Cardiac muscle cell (in vitro differentiated cells and primary cell): ENCODE measurements at places on chromosomes 3 and 15.
A peak's percentile ranks its signal among the peaks of the same experiment; 100 is the strongest.

- DNase-seq: no peak
These were observed 781 bp upstream of the NAALADL2 start for GRCh38 chr3:174858353-174858752.

DNA sequence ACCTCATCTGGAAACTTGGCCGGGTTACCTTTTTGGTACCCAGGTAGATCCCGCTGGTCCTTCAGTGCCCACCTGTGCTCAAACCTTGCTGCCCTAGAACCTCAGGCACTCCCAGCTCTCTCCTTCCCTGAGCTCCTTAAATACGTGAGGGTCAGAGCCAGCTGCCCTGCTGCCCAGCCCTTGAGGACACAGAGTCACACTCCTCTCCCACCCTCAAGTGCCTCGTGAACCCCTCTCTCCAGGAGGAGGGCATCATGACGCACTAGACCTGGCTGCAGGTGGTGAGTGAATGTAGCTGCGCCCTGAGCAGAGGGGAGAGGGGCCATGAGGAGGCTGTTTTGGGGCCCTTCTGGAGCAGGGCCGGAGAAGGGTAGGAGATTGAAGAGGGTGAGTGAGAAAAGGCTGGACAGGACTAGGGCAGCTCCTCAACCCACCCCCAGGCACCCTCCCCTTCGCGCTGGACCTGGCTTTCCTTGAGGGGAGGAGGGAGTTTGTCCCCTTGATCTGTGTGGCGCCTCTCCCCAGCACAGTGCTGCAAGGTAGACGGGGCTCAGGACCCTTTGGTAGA is 941 bp downstream of the SLC12A8 start:
- DNase-seq: no peak

DNA sequence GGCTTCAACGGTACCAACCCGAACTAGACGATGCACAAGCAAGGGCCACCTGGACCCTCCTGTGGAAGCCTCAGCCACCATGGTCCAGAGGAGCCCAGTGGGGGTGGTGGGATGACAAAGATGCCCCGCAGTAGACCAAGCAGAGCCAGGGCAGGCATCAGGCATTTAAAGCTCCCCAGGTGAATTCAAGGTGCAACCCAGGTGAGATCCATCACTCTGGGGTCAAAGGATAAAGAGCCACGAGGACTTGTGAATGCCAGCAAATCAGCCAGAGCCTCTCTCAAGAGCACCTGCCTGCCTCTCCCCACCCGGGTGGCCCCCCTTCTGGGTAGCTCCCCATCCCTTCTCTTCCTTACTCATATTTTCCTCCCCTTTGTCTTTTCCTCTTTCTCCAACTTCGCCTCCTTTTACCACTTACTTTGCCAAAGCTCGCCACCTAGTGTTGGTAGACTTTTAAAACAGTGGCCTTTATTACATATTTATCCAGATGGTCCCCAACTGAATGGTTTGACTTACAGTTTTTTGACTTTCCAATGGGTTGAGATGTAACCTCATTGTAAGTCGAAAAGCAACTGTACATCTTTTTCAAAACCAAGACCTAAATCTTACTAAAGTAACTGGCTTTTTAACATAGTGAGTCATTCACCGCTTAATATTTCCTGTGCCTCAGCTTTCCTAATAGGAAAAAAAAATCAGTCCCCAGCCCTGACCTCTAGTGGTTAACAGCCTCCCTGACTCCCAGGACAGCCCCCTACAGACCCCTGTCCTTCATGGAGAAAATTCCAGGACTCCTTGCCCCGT is 18.8 kb downstream of the PLA2G4F start:
- DNase-seq: peak; percentile 67

DNA sequence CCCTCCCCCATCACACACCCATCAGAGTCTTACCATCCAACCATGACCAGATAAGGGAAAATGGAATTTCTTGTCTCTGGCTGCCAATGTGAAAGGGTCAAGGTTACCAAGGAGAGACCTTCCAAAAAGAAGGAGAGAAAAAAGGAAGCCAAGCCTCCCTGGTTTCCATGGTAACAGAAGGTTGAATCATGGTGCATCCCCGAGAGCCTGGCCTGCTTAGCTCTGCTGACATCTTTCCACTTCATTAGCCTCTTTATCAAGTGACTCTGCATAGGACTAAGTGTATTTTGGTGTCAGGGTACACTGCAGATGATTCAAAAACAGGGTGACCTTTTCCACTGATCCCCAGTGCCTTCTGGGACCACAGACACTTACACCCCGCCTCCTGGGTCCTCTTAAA is 225.7 kb upstream of the PPP2R3A start:
- DNase-seq: no peak

- DNase-seq: no peak
These were observed 6.7 kb upstream of the ALCAM start for GRCh38 chr3:105360003-105360402.

- no peak for DNase-seq
These were observed 1.7 kb upstream of the LYSMD2 start for GRCh38 chr15:51739061-51739712.

- no peak for DNase-seq
These were observed 215.9 kb upstream of the PEX5L start for GRCh38 chr3:180252683-180253082.

DNA sequence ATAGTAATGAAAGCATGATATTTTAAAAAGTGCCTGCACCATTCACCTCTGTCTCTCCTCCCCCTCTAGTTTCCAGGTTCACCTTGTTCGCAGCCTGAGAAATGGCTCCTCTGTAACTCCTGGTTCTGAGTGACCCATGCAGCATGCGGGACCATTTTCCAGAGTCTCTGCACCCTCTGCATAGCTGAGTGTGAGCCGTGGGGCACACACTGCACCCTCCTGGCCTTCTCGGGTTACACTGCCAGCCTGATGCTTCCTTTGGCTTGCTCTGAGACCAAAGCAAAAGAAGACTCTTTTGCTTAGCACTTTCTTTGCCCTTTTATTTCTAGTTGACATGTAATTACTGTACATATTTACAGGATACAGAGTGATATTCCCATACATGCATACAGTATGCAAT is 287.3 kb downstream of the GABRG3 start:
- peak; percentile 34 for DNase-seq

- DNase-seq: no peak
These were observed 6.4 kb upstream of the TBC1D21 start for GRCh38 chr15:73866881-73867410.

GRCh38 chr3:119562307-119562961 is 3.0 kb upstream of the CD80 start:
- DNase-seq: no peak

DNA sequence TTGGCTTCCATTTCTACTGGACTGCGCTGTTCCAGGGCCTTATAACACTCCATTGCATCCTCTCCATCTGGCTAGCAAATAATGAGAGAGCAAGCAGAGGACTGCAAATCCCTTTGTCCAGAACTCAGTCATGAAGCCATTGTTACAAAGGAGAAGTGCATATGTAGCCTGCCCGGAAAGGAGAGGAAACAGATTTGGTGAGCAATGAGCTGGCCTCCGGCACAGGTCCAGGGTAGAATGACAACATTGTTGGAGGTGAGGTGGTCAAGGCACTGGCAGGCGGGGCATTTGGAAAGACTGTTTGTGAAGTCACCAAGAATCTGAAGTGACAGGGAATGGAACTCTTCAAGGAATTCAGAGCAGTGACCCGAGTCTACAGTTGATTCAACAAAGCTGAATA is 25.0 kb upstream of the ATP1B3 start:
- no peak for DNase-seq

DNA sequence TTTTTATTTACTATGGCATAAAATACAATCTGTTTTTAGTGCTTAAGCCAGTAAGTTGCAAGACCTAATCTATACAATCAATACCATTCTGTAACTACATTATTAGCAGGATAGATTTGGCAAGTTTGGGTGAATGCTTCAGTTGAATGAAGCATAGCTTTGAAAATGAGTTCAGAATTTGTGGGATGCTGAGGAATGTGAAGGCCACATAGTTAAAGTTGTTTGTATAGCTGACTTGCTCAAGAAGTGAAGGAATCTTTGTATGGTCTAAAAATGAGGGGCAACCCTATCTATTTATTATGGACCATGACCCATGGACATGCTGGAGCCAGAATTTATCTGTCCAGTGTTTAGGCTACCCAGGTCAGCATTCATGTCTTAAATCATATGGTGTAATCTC is 58.5 kb downstream of the CRYBG3 start:
- no peak for DNase-seq

GRCh38 chr3:59542276-59542675 is 492.5 kb upstream of the CFAP20DC start:
- no peak for DNase-seq

DNA sequence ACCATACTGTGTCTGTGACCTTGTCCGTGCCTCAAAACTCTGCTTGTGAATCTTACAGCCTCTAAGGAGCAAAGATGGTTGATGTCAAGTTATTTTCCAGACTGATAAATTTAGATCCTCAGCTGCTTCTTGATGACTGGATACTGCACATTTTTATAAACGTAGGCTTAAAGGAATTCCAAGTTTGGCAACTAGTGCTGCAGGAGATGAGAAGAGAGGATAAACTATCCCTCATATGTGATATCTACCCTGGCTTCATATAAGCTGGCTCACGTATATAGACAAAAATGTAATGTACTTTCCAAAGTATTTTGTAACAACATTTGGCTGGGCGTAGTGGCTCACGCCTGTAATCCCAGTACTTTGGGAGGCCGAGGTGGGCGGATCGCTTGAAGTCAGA is 89.6 kb downstream of the GMPS start:
- DNase-seq: peak; percentile 85

DNA sequence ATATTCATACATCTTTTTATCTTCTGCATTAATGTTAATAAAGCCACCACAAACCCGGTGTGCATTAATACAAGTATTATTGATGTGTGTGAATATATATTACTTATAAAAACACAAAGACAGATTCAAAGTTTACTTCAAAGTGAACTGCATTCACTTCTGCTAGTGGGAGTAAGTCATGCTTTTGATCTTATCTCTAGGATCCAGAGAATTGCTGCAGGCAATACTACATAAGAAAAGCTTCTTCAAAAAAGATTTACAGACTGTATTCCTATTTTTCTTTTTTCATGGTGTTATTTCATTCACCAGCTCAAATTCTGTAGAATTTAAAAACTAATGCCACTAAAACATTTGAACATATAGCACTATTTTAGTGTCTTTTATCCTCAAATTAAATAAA is 87.5 kb upstream of the CBLB start:
- DNase-seq: no peak

DNA sequence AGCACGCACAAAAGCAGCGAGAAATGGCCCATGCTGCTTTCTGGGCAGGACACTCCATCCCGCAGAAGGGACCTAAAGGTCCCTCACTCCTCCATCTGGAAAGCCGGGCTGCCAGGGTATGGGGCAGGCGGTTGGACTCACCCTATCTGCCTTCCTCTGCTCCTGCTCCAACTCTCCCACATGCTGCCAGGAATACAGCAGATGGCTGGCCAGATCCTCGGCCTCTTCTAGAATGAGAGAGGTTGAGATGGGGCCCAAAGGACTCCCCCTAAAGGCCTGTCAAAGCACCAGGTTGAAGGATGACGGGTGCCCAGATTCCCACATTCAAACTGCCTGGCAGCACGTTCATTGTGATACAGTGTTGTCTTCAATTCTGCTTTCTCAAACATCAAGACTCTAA is 85.1 kb upstream of the C2CD4B start:
- DNase-seq: no peak

GRCh38 chr3:4517643-4518311 is 24.6 kb downstream of the ITPR1 start:
- no peak for DNase-seq

- DNase-seq: no peak
These were observed 2.4 kb downstream of the ADAMTS9 start for GRCh38 chr3:64685331-64685799.

DNA sequence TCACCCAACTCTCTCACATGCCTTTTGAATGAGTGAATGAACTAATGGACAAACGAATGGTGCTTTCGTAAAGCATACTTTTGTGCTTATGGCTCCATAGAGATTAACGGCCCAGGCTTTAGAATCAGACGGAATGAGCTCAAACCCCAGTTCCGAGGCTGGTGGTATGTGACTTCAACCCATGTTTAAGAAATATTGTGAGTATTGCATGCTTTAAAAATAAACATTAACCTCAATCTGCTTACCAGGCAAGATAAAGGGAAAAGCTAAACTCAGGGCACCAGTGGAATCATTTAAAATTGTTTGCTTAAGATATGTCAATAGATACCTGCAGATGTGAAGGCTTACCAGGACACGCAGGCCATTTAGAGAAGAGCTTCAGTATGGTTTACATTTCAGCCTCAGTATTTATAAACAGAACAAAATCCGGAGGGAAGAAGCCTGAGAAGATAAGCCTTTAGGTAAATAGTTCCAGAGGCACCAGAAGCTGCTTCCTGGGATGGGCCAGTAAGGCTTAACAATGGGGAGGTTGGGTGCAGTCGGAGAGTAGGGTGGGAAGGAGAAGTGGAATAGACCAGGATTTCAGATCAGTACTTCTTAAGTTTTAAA is 186.4 kb downstream of the ADAMTS9 start:
- DNase-seq: no peak

GRCh38 chr3:161028555-161029153 is 76.5 kb downstream of the B3GALNT1 start:
- DNase-seq: peak; percentile 3

GRCh38 chr3:71951361-71951760 is 166.4 kb upstream of the PROK2 start:
- DNase-seq: no peak

GRCh38 chr3:58072052-58072762 is 64.0 kb downstream of the FLNB start:
- no peak for DNase-seq

GRCh38 chr3:45109771-45110508 is 36.2 kb downstream of the CDCP1 start:
- no peak for DNase-seq

DNA sequence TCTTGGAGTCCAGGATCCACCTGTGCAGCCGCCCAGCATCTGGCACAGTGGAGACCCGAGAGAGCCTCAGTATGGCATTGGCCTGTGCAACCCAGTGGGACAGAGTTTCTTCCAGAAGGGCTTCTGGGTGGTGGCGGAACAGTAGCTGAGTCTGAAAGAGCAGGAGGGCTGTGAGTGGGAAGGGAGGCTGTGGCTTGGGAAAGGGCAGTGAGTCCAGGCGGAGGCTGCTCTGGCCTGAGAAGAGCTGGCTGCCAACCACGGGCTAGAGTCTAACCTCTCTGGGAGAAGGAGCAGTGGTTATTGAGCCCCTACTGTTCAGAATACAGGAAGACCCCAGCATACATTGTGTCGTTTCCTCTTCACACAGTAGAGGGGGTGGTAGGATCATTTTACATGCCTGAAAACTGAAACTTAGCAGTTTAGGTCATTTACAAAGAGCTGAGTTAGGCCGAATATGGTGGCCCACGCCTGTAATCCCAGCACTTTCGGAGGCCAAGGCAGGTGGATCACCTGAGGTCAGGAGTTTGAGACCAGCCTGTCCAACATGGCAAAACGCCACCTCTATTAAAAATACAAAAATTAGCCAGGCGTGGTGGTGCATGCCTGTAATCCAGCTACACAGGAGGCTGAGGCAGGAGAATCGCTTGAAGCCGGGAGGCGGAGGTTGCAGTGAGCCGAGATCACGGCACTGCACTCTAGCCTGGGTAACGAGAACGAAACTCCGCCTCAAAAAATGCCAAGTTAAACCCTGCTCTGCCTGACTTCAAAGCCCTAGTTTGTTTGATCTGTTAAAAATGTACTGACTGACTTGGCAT is 3.2 kb downstream of the AEN start:
- DNase-seq: peak; percentile 35
